ENCODE measurements at places on chromosomes 6 and 20. TPM values are rescaled to one million over a fixed set of nuclear protein-coding genes. Genes with fewer than 3 reads are reported as not detected.
A peak's percentile ranks its signal among the peaks of the same experiment; 100 is the strongest.

GRCh38 chr6:42012501-42013133 lies 37.7 kb upstream of the TAF8 start:
- no peak for DNase-seq
- no peaks in the 10 kb centered on the region for H3K36me3 ChIP-seq
- peaks cover 78% of the 10 kb centered on the region for H3K4me1 ChIP-seq
- H3K27ac ChIP-seq: peak overlapping the region; percentile 85
- no peaks in the 10 kb centered on the region for H3K27me3 ChIP-seq

The TRIM38 gene
- 28.5 TPM for total RNA-seq

DNA sequence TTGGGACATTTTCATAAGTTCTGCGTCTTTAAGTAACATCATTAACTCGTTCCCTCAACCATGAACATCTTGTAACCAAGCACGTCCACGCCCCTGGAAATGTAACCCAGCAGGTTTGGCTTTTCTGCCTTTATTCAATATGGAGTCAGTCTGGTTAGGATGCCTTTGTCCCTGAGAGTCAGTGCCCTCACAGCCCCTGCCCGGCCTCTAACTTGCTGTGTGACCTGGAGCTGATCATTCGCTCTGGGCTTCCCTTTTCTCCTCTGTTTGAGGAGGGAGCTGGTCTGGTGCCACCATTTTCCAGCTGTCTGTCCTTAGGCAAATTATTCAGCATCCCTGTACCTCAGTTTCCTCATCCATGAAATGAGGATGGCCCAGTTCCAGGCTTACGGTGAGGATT lies 26.5 kb upstream of the ANGPT4 start:
- no peak overlapping the region for H3K4me3 ChIP-seq
- no peaks in the 10 kb centered on the region for H3K4me1 ChIP-seq
- DNase-seq: no peak
- peaks cover 22% of the 10 kb centered on the region for H3K27me3 ChIP-seq

DNA sequence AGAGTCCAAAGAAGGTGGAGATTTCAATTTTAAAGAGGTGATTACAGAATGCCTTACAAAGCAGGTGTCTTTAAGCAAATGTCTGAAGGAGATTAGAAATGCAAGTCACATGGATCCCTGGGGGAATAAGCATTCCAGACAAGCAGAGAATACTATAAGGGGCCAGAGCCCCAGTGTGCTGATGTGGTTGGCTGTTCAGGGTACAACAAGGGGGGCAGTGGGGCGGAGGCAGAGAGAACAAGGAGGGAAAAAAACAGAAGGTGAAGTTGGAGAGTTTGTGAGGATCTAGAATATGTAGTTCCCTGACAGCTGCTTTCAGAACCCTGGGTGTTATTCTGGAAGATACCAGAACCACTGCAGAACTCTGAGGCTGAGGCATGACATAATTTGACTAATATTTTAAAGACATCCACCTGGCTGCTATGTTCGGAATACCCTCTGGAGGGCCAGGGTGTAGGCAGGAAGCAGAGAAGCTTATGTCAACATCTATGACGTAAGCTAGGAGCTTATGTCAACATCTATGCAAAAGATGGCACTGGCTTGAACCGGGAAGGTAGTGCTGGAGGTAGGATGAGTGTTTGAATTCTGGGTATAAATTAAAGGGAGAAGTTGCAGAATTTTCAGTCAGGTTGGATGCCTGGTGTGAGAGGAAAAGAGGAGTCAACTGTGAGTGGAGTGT lies 276.3 kb upstream of the AGPAT4 start:
- no peaks in the 10 kb centered on the region for H3K27me3 ChIP-seq
- no peak for DNase-seq
- H3K36me3 ChIP-seq: peaks cover 27% of the 10 kb centered on the region
- no peaks in the 10 kb centered on the region for H3K4me1 ChIP-seq
- H3K4me3 ChIP-seq: no peak overlapping the region

GRCh38 chr6:14149053-14149738 lies 31.6 kb downstream of the CD83 start:
- no peaks in the 10 kb centered on the region for H3K36me3 ChIP-seq
- no peaks in the 10 kb centered on the region for H3K27me3 ChIP-seq
- H3K27ac ChIP-seq: no peak overlapping the region
- no peak overlapping the region for H3K4me3 ChIP-seq
- peaks cover 6% of the 10 kb centered on the region for H3K4me1 ChIP-seq

The PNRC1 gene
- total RNA-seq: 699 TPM

- H3K4me1 ChIP-seq: peaks cover 8% of the 10 kb centered on the region
- no peak for DNase-seq
- no peaks in the 10 kb centered on the region for H3K27me3 ChIP-seq
- H3K4me3 ChIP-seq: no peak overlapping the region
- H3K27ac ChIP-seq: no peak overlapping the region
Measured at GRCh38 chr6:149859368-149859767, 4.8 kb downstream of the LRP11 start.

GRCh38 chr6:170376386-170377043 lies 70.0 kb downstream of the FAM120B start:
- peak overlapping the region; percentile 74 for H3K27ac ChIP-seq
- H3K4me1 ChIP-seq: peaks cover 36% of the 10 kb centered on the region
- no peak for DNase-seq
- H3K27me3 ChIP-seq: no peaks in the 10 kb centered on the region
- H3K4me3 ChIP-seq: peak overlapping the region; percentile 60

The ANKRD60 gene
- not detected for total RNA-seq

The CFAP61 gene
- total RNA-seq: not detected

GRCh38 chr6:40346246-40346645 lies 240.9 kb downstream of the LRFN2 start:
- no peak overlapping the region for H3K4me3 ChIP-seq
- no peak overlapping the region for H3K27ac ChIP-seq
- no peaks in the 10 kb centered on the region for H3K36me3 ChIP-seq

The SNTA1 gene
- 3.6 TPM for total RNA-seq

DNA sequence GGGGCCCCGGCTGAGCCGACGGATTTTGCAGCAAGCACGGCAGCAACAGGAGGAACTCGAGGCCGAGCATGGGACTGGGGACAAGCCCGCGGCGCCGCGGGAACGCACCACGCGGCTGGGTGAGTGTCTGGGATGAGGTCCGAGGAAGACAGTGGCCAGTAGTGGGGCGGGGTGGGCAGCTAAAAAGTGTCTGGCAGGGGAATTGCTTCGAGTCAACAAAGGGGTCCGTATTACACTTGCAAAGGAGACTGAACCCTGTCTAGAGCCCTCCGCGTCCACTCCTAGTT lies 356 bp downstream of the BYSL start:
- peaks cover 4% of the 10 kb centered on the region for H3K27me3 ChIP-seq
- peaks cover 54% of the 10 kb centered on the region for H3K4me1 ChIP-seq
- peak overlapping the region; percentile 99 for H3K27ac ChIP-seq
- DNase-seq: no peak

- H3K4me1 ChIP-seq: no peaks in the 10 kb centered on the region
- DNase-seq: no peak
- H3K36me3 ChIP-seq: no peaks in the 10 kb centered on the region
- H3K27ac ChIP-seq: no peak overlapping the region
- H3K27me3 ChIP-seq: peaks cover 3% of the 10 kb centered on the region
Measured at GRCh38 chr20:48236000-48236970, 451.0 kb upstream of the SULF2 start.

GRCh38 chr6:75386050-75386770 lies 101.6 kb upstream of the TMEM30A start:
- H3K4me1 ChIP-seq: no peaks in the 10 kb centered on the region
- H3K27ac ChIP-seq: no peak overlapping the region
- no peaks in the 10 kb centered on the region for H3K36me3 ChIP-seq
- H3K4me3 ChIP-seq: no peak overlapping the region
- peaks cover 4% of the 10 kb centered on the region for H3K27me3 ChIP-seq

GRCh38 chr20:10487142-10488136 lies 52.3 kb downstream of the SLX4IP start:
- no peaks in the 10 kb centered on the region for H3K27me3 ChIP-seq
- no peak overlapping the region for H3K27ac ChIP-seq
- H3K36me3 ChIP-seq: no peaks in the 10 kb centered on the region
- H3K4me1 ChIP-seq: peaks cover 28% of the 10 kb centered on the region

DNA sequence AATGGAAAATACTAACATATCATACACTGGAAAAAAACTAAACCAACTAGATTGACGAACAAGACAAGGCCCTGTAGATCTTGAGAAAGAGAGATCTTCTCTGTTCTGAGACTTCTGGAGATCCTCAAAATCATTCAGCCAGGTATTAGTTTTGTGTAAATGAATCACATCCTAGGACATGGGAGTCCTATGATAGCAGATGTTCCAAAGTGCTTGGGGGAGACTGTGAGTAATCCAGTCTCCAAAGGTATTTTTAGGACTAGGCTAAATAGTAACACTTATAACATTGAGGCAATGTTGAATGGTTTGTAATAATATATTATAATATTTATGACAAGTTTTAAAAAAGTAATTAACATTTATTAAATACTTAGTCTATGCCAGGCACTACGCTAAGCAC lies 275.0 kb downstream of the BTBD9 start:
- peaks cover 10% of the 10 kb centered on the region for H3K36me3 ChIP-seq
- no peak overlapping the region for H3K27ac ChIP-seq
- H3K27me3 ChIP-seq: no peaks in the 10 kb centered on the region
- H3K4me3 ChIP-seq: no peak overlapping the region

The KIFC1 gene
- 1.2 TPM for total RNA-seq

GRCh38 chr6:21355638-21356037 lies 237.9 kb upstream of the SOX4 start:
- H3K4me1 ChIP-seq: no peaks in the 10 kb centered on the region
- H3K27me3 ChIP-seq: no peaks in the 10 kb centered on the region
- no peak overlapping the region for H3K27ac ChIP-seq
- H3K4me3 ChIP-seq: no peak overlapping the region
- no peaks in the 10 kb centered on the region for H3K36me3 ChIP-seq

DNA sequence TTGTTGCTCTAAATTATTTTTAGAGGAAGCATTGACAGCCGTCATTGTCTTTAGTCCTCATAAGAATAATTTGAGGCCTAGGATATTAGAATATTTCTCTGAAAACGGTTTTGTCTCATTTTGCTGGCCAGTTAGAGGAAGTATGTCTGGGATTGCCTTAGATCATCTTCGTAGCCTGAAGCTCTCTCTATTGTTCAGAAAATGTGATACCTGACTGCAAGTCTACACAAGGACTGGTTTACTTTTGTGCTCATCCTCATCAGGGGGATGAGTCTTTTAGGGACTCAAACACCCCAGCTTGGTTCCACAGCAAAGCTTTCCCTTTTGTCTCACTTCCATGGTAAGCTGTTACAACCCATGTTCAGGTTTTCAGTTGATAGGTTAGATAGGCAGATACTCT lies 141.8 kb downstream of the FARS2 start:
- no peaks in the 10 kb centered on the region for H3K27me3 ChIP-seq
- no peak for DNase-seq
- H3K4me3 ChIP-seq: no peak overlapping the region
- H3K27ac ChIP-seq: no peak overlapping the region
- H3K4me1 ChIP-seq: peaks cover 2% of the 10 kb centered on the region
- H3K36me3 ChIP-seq: peaks cover 26% of the 10 kb centered on the region

GRCh38 chr6:89209457-89209856 lies 7.7 kb downstream of the GABRR1 start:
- no peak overlapping the region for H3K4me3 ChIP-seq

DNA sequence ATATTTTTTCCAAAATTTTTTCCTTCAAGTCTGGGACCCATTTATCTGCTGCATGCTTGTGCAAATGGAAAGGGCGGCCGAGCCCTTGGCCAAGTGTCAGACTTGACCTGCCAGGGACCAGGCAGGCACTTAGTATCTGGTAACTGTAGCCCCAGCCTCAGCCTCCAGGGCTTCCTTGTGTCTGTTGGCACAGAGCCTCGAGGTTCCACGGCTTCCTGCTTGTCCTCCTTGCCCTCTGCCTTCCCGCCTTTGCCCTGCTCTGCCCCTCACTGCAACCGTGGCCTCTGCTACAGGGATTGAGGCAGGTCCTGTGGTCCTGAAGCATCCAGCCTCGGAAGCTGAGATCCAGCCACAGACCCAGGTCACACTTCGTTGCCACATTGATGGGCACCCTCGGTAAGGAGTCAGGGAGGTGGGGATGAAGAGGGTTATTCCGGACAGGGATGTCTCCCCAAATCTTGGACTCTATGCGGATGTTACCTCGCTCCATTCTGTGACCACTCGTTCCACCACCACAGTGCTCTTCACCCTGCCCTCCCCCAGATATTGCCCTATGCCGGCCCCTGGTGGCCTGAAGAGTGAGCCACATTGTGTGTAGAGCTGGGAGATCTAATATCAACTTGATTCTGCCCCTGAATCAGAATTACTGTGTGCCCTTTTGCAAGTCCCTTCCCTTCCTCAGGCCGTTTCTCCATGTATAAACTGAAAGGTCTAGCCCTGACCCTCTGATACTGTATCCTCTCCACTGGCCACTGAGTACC lies 41.5 kb upstream of the SRF start:
- no peaks in the 10 kb centered on the region for H3K36me3 ChIP-seq
- H3K4me1 ChIP-seq: no peaks in the 10 kb centered on the region
- H3K27me3 ChIP-seq: no peaks in the 10 kb centered on the region
- no peak overlapping the region for H3K4me3 ChIP-seq

DNA sequence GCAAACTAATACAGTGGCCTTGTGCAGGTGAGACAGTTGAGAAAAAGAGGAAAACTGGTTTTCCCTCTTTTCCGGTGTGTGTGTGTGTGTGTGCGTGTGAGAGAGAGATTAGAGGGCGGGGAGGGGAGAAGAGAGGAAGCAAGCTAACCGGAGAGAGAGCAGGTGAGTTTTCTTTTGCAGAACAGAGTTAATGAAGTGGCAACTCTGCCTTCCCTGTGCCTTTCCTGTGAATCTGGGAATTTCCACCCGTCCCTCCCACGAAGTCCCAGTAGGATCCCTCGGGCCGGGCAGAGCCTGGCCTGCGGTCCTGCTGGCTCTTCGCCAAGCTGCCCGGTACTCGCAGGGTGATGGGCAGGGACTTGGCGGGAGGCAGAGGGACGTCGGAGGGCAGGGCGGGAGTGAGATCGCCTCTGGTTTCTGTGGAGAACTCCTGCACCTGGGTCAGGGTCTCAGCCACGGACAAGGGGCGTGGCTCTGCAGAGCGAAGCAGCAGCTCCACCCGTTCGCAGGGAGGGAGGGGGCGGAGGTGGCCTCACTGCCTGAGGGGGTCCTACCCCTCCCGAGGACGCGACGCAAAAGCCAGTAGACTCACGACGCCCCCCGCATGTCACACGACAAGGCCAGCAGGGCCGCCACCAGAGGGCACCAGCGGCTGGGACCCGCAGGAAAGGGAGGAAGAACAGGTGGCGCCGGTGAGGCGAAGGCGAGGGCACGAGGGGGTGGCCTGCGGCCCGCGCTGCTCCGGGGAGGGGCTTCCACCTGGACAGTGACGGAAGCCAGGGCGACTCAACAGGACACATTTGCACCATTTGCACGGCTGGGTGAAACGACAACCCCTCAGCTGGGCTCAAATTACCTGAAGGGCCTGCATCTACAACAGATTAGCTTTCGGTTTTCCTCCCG lies 51.2 kb upstream of the RNF182 start:
- no peak overlapping the region for H3K27ac ChIP-seq
- H3K27me3 ChIP-seq: peaks cover under 1% of the 10 kb centered on the region
- H3K4me1 ChIP-seq: peaks cover 21% of the 10 kb centered on the region
- peak overlapping the region; percentile 85 for H3K4me3 ChIP-seq

The RRAGD gene
- 3.9 TPM for total RNA-seq

DNA sequence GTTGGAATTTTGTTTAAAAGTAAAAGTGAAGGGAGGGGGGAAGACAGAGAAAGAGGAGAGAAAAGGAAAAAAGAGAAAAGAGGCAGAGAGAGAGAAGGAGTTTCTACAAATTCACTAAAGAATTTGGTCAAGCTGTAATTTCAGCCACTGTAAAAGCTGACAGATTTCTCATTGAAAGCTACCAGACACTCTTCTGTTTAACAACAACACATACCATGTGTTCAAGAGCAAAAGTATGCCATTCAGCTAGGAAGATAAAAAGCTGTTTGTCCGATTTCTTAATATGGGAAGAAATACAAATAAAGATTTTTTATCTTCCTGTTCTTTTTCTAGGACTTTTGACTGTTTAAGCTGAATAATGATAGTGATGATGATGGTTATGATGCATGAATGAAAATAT lies 204.8 kb upstream of the RSPO3 start:
- DNase-seq: no peak
- no peaks in the 10 kb centered on the region for H3K4me1 ChIP-seq
- H3K36me3 ChIP-seq: no peaks in the 10 kb centered on the region
- H3K4me3 ChIP-seq: no peak overlapping the region

Data from naive thymus-derived CD8-positive, alpha-beta T cell (primary cell).